ENCODE measurements at places on chromosomes 5 and 9.

DNA sequence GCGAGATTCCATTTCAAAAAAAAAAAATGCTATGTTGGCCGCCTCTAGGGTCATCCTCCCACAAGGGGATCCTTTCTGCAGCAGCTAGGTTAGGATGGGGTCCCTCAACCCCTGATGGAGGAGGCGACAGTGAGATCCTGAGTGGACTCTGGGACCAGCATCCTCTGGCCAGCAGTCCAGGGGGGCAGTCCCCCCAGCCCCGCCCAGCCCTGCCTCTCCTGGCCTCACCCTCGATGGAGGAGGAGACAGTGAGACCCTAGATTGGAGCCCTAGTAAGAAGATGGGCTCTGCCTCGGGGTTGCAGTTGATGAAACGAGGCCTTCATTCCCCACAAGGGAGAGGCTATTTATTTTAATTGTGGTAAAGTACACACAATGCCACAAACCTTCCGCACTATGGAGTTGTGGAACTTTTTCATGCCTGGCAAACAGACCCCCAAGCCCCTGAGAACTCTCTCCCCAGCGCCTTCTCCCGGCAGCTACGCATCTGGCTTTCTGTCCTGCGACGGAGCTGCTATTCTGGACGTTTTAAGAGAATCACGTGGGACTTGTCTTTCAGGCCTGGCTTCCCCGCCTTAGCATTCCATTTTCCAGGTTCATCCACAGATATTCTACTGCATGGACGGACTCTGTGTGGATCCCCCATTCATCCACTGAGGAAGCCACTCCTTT, 15.8 kb downstream of the VAV2 start:
- DNase-seq: no peak

- DNase-seq: no peak
Observed at GRCh38 chr5:161064297-161064696, 212.3 kb upstream of the ATP10B start.

DNA sequence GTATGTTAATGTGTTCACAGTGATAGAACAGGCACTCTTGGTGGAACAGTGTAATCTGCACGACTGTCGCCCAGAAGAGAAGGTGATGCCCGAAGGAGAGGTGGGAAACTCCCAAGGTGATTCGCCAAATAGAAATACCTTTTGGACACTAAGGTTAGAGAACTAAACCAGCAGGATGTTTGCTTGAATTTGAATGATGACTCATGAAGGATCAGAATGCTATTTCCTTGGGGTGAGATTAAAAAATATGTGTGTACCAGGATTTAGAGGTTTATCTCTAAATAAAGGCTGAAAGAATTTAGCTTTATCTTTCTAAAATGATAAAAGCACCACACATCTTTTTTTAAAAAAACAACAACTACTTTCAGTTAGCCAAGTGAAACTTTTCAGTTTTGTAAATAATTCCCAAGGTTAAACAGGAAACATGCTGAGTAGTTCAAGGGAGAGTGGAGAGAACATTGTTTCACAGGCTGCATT, 297.4 kb upstream of the TAS2R1 start:
- no peak for DNase-seq

GRCh38 chr5:56639476-56639875, 175.9 kb upstream of the MAP3K1 start:
- DNase-seq: no peak

GRCh38 chr5:5139336-5139776, 774 bp upstream of the ADAMTS16 start:
- DNase-seq: no peak

DNA sequence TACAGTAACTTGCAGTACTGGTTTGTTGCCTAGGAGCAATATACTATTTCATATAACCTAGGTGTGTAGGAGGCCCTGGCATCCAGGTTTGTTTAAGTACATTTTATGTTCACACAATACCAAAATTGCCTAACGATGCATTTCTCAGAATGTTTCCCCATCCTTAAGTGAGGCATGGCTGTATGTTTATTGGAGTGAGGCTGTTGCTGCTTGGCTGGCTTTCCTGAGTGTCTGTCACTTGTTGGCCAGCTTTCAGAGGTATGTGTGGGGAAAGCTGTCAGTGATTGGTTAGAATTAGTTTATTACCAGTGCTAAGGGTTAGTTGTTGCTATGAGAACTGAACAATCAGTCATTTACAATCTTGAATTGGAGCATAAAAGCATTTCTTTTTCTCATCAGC, 154.1 kb upstream of the CDH12 start:
- no peak for DNase-seq

DNA sequence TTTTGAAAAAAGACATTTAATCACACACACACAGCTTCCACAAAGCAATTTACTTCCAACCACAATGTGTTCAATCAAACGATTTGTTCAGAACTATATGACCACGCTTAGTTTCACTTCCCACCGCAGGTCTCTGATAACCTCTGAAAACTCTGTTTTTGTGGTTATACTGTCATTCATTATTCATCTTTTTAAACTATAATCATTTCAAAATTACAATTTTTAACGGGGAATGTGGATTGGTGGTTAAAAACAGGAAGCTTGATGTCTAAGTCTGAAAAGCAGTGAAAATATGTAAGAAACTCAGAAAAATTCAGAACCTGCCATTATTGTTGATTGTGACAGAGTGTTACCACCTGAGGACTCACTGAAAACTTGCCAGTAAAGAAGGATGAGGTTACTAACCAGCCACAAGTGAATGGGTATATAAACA, 12.7 kb upstream of the TMEM174 start:
- no peak for DNase-seq

DNA sequence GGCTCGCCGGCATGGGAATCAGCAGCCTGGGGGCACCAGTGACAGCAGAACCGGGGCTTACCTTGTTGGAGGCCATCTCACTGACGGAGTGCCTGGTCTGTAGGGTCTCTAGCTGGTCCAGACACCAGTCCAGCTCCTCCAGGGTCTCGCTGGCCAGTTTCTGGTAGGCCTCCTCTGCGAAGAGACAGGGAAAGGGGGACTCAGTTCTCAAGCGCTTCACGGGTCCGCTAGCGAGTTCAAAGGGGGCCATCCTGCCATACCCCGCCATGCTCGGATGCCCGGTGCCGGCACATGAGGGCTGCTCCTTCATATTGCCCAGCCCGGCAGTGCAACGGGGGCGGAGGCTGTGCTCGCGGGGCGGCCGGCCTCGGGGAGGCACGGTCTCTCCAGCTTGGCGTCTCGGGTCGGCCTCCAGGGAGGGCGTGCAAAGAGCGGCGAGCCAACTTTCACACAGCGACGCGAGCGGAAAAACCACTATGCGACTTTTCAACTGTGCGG, 456.0 kb downstream of the RAB3C start:
- peak; percentile 54 for DNase-seq

DNA sequence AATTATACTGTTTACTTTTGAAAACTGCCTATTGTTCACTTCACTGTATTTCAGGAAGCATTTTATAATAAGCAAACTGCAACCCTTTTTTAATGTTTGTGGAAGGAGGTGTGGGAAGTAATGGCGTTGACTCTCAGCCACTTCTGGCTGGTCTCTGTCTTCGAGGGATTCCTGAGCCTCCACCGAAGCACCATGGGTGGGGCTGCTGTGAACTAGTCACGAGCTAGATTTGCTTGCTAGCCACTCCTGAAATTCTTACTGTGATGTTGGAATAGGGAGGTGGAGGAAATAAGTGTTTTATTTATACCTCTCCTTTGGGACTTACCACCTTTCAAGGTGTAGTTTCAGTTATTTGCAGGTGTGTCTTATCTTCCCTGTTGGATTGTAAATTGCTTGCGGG, 26.8 kb downstream of the PIP5K1B start:
- DNase-seq: no peak

DNA sequence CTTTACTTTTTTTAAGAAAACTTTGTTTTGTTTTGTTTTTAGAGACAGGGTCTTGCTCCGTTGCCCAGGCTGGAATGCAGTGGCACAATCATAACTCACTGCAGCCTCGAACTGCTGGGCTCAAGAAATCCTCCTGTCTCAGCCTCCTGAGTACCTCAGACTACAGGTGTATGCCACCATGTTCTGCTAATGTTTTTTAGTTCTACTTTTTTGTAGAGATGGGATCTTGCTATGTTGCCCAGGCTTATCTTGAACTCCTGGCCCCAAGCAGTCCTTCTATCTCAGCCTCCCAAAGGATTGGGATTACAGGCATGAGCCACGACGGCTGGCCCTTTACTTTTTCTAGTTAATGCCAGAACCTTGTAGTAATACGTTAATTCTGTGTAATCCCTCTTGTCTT, 36.0 kb downstream of the IPO11 start:
- no peak for DNase-seq

DNA sequence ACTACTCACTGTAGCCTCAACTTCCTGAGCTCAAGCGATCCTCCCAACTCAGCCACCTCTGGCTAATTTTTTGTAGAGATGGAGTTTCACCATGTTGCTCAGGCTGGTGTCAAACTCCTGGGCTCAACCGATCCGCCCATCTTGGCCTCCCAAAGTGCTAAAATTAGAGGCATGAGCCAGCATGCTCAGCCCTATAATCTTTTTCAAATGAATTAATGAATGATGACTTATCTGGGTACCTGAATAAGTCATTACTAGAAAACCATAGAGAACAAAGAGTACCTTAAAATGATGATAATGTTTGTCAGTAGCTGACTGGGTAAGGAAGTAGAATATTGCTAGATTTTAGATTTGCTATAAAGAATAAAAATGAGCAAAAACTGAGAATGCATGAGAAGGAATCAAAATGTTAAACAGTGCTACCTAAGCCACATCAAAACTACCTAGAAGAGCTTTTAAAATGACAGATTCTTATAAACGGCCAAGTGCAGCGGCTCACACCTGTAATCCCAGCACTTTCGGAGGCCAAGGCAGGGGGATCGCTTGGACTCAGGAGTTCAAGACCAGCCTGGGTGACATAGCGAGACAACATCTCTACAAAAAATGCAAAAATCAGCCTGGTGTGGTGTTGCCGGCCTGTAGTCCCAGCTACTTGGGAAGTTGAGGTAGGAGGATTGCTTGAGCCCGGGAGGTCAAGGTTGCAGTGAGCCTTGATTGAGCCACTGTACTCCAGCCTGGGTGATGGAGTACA, 13.6 kb downstream of the FNBP1 start:
- DNase-seq: no peak

DNA sequence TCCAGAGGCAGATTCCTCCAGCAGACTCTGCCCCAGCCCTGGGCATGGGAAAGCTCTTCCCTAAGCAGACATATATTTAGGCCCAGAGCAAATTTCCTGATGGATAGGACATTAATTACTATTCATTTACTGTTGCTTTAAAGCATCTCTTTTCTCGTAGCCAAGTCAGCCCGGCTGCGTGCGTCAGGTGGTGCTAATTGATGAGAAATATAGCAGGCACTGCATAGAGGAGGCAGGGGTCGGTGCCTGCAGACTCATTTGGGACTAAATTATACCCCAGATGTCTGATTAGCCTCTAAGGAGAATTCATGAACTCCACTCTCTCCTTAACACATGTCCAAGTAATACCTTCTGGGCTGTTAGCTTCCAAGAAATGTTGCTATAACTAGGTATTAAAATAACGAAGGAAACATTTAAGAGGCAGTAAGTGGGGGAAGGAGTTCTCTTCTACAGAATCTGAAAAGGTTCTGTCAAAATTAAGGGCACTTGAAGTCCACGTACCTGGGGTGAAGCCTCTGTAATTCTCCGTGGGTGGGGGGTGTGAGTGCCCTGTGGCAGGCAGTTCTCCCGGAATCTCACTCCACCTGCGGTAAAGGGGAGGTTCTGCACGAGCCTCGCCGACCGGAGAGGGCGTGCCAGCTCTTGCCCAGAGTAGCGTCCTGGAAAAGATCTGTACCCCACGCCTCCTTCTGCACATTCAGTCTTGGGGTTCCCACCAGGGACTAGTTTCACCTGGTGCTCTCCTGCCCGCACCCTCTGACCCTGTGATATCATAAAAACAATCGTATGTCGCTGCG, 115.9 kb upstream of the FCN2 start:
- no peak for DNase-seq

DNA sequence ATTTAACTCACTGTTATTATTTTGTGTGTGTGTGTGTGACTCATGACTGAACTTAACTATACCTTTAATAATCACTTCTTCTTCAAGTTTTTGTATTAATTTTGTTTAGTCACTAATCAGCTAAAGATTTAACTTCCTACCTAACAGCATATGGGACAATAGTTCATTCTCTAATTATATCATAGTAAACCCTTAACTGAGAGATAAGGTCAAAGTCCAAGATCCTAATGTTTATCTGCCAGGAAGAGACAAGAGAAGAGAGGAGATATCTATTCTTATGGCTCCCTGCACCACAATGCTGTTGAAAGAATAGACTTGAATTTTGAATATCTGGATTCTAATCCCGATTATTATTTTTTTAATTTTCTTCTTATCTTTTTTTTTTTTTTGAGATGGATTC, 28.1 kb downstream of the FREM1 start:
- DNase-seq: no peak

GRCh38 chr5:157278319-157279037, 12.6 kb downstream of the CYFIP2 start:
- DNase-seq: no peak

GRCh38 chr5:171442287-171443042, 23.0 kb downstream of the FGF18 start:
- no peak for DNase-seq

DNA sequence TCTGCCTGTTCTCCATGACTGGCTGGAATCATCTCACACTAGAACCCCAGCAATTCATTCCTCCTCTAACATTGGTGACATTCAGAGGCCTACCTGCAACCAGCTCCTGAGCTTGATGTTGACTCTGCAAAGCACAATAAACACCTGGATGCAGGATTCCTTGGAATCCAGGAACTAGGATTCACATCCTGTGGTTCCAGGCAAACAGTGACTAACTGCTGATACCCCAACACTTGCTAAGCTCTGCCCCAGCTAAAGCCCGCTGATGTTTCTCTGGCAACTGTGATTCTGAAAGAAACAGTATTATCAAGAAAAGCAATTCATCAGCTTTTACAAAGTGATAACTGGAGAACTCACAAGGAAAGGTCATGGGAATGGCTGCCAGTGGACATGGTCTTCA, 29.2 kb downstream of the SUSD1 start:
- peak; percentile 63 for DNase-seq

GRCh38 chr5:28779161-28779754, 1740.9 kb upstream of the CDH9 start:
- DNase-seq: no peak

DNA sequence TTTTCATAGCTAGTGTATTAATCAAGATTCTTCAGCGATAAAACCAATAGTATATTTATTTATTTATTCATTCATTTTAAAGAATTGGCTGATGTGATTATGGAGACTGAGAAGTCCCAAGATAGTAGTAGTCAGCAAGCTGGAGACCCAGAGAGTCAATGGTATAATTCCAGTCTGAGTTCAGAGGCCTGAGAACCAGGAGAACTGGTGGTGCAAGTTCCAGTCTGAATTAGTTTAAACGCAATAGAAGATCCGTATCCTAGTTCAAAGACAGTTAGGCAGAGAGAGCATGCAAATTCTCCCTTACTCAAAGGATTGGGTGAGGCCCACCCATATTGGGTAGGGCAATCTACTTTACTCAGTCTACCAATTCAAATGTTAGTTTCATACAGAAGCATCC, 364.2 kb upstream of the RPS23 start:
- no peak for DNase-seq

GRCh38 chr5:22998362-22998761, 145.2 kb upstream of the CDH12 start:
- no peak for DNase-seq

GRCh38 chr5:40779561-40779960, 18.6 kb downstream of the PRKAA1 start:
- DNase-seq: no peak

GRCh38 chr5:170525470-170526211, 21.8 kb downstream of the KCNIP1 start:
- DNase-seq: no peak

- no peak for DNase-seq
Observed at GRCh38 chr9:70563431-70564204, 149.2 kb upstream of the KLF9 start.
